ENCODE measurements at places on chromosomes 12 and 14.

DNA sequence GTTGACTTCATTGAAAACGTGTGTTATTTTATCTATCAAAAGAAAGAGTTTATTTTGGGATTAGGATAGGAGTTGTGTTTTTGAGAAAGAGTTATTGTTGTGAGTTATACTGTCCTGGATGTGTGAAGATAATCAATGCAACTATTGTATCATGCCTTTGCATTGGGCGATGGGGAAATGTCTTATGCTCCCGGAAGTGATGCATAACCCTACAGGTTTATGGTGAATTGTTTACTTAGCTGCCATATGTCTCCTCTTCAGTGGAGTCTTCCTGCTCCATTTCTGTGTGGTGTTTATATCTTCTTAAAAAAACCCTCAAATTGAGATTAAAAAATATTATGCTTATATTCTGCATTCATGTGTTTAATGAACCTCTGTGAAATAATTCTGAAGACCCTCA, 6.5 kb downstream of the PDE3A start:
- DNase-seq, result no peak

- no peak for DNase-seq
These were observed 4.7 kb upstream of the CREBL2 start for GRCh38 chr12:12606781-12607589.

GRCh38 chr12:96549341-96549740, 60.0 kb downstream of the CFAP54 start:
- DNase-seq, result no peak

DNA sequence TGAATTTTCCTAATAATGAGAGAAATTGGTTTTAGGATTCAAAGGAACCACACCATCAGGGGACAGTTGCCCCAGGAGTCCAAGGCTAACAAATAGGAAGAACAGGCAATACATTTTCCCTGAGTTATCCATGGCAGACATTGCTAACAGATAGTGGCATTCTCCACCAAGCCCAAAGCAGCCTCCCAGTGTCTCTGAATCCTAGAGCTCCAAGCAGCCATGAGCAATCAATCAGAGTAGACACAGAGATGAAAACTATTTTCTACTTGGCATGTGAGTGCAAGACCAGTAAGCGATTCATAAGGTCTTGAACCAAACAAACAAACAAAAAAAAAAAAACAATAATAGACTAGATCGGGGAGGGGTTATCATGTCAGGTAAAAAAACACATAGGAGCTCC, 515.7 kb downstream of the MED13L start:
- no peak for DNase-seq

GRCh38 chr14:88660056-88660455, 97.2 kb downstream of the ZC3H14 start:
- DNase-seq, result no peak

DNA sequence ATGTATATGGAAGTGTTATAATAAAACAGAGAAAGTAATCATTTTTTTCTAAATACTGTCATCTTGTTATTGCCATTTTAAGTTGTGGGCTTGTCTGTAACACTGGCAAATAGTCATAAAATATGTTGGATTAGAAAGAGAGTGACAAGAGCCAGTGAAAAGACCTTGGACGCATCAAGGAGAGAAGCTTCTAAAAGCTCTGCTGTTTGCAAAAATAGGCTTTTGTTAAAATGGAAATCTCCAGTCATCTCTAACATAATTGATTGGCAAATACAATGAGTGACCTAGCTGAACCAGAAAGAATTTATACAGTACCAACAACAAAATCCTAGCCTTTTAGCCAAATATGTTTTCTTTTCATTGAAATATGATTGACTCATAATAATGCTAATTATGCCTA, 245.8 kb upstream of the RMST start:
- no peak for DNase-seq

GRCh38 chr12:124347805-124348658, 53.1 kb downstream of the RFLNA start:
- DNase-seq, result no peak

DNA sequence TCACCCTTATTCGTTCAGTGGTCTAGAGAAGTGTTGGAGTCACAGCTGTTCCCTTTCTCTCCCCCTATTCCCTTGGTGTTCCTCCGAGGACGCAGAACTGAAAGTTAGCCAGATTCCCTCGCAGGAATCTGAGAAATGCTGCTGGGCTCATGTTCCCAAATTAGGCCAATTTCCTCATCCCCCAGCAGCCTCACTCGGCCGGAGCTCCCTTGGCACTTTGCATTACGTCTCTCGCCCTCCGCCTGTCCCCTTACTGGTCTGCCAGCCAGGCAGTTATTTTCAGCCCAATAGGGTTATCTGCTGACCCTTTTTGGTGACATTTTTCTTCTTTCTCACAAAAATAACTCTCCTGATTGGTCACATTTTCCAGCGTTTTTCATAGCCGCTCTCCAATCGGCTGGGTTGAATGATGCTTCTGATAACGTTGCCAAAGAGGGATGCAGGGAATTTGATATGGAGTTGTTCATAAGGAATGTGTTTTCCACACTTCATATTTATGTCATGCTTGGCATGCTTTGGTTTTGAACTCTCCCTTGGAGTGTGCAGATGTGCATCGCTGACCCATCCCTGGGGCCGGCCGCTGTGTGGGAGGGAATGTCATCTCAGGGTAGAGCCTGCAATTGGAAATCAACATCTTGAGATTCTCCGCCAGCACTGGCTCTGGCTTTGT, 9.9 kb downstream of the IFT43 start:
- no peak for DNase-seq

DNA sequence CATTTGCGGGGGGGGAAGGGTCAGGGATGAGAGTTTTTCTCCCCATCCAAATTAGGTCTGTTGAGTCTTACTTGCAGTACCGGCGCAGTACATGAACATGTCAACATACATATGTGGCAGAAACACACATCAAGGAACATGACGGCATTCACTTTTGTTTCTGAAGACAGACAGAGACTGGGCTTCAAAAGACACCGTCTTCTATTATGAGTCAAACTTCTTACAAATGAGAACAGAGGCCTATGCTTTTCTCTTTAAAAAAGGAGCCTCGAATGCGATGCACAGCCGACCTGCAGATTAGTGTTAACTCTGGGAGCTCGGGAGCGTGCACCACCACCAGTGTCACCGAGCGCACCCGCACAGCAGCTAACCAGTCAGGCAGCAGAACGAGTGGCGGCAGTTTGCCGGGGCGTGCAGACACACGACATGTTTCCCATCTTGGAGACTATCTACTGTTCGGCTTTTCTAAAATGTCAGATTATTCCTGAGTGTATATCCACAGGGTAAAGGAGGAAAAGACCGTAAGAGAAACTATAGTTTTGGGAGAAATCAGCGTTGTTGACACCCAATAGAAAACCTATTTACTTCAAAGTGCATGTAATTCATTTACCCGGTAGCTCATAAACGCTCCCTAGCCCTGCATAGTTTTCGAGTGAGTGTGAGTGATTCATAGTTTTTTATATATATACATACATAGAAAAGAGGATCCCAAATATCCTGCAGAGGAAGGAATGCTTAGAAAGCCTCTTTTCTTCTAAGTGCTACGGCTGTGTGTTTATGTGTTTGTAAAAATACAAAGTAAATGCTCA, 33.0 kb downstream of the UBR7 start:
- no peak for DNase-seq

DNA sequence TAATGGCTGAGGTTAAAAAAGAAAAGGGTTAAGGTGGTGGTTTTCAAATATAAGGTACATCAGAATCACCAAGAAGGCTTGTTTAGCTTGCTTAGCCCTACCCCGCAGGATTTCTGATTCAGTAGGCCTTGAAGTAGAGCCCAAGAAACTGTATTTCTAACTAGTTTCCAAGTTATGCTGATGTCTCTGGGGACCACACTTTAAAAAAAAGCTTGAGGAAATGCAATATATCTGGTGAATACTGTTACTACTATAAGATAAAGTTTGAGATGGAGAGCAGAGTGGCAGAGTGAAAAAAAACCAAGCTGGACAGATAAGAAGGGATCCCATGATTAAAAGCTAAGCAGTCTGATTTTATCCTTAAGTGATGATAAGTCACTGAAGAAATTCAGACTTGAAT, 18.3 kb upstream of the GXYLT1 start:
- DNase-seq, result no peak

GRCh38 chr12:124453419-124454351, 113.7 kb downstream of the NCOR2 start:
- peak; percentile 57 for DNase-seq

GRCh38 chr12:71236133-71236660, 78.4 kb upstream of the TSPAN8 start:
- DNase-seq, result no peak

- no peak for DNase-seq
These were observed 37.5 kb downstream of the PLCZ1 start for GRCh38 chr12:18700271-18700670.

GRCh38 chr14:102097441-102098135, 10.7 kb upstream of the HSP90AA1 start:
- no peak for DNase-seq

DNA sequence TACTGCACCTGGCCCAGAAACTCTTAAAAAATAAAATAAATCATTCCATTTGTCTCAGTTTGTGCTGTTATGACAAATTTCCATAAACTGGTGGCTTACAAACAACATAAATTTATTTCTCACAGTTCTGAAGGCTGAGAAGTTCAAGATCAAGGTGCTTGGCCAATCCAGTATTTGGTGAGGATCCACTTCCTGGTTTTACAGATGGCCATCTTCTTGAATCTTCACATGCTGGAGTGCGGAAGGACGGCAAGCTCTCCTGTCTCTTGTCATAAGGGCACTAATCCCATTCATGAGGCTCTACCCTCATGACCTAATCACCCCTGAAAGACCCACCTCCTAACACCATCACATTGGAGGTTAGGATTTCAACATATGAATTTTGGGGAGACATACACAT, 29.9 kb upstream of the MYBPC1 start:
- DNase-seq, result no peak

- peak; percentile 20 for DNase-seq
These were observed 1.7 kb upstream of the DUSP6 start for GRCh38 chr12:89353823-89354611.

GRCh38 chr12:83432176-83432719, 745.5 kb downstream of the TMTC2 start:
- DNase-seq, result no peak

GRCh38 chr12:28925719-28926376, 223.2 kb upstream of the FAR2 start:
- DNase-seq, result no peak

- DNase-seq, result no peak
These were observed 50.7 kb upstream of the PTPRR start for GRCh38 chr12:70971001-70971794.

GRCh38 chr12:112111931-112112330, 3.3 kb upstream of the NAA25 start:
- DNase-seq, result no peak

DNA sequence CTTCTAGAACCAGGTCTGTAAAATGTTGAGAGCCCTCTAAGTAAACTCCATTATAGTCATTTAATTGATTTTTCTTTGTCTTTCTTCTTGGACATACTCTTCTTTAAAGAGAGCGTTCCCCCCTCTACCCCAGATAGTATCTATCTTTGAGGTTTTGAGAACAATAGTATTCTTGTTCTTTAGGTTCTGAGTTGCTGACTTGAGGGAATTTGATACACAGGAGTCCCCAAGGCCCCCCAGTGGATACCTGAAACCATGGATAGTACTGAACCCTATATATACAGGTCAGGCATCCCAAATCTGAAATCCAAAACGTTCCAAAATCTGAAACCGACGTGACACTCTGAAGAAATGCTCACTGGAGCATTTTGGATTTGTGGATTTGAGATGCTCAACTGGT, 65.5 kb downstream of the FUT8 start:
- DNase-seq, result no peak

DNA sequence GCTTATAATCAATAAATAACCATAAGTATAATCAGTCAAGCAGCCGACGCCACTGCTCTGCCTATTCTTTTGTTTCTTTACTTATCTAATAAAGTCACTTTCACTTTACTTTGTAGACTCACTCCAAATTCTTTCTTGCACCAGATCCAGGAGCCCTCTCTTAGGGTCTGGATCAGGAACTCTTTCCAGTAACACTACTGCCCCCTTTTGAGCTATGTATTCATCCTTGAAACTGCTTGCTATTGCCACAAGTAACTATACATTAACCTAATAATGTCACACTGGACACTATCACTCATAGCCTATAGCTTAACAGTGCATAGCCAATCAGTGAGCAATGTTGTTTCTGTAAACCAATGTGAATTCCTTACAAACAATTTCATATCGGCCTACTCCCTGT, 2.8 kb upstream of the NID2 start:
- DNase-seq, result no peak

DNA sequence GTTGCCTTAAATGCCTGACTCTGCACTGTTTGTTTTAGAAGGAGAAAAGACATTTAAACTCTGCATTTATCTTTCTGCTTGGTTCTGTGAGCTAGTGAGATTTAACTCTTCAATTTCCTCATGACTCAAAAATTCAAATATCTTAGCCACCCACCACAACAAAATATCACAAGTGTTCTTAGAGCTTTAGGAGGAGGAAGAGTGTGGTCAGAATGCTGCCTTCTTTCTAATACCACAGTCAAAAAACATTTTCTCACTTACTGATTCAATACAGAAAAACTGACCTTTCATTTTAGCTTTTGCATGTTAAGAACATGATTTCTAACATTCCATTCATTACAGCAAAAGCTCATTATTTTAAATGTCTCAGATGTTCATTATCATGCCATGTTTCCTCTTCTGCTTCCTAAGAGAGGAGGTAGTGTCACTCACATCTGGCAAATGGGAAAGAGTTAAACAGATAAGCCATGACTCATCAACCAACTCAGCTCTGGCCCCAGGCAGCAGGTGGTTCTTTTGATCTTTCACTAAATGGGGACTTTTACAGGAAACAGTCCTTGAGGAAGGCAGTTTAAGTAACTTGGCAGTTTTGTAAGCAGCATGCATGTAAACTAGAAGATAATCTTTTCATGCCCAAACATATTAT, 56.4 kb upstream of the RNU6-8 start:
- DNase-seq, result no peak

- no peak for DNase-seq
These were observed 129.1 kb downstream of the PLXNC1 start for GRCh38 chr12:94277426-94278000.

DNA sequence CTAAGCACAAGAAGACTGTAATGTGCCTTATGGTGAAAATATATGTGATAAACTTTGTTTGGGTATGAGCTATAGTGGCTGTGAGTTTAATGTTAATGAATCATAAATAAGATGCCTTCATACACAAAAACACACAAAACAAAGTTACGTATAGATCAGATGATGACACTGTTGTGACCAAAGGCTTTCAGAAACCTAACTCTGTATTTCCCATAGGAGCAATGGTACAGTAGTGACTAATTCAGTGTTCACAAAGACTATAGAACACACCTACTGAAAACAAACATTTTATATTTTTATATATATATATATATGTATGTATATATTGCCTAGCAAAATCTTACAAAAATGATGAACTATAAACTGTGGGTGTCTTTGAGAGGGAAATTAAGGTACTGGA, 393.8 kb upstream of the DCN start:
- DNase-seq, result no peak

- DNase-seq, result no peak
These were observed 70.6 kb downstream of the KIF21A start for GRCh38 chr12:39372204-39372925.

- no peak for DNase-seq
These were observed 67.0 kb upstream of the CSRP2 start for GRCh38 chr12:76945867-76946266.

GRCh38 chr12:43332977-43333640, 218.9 kb downstream of the ADAMTS20 start:
- DNase-seq, result no peak
